ENCODE measurements at places on chromosomes 11 and 22.
A peak's percentile ranks its signal among the peaks of the same experiment; 100 is the strongest.

- DNase-seq: no peak
Measured at GRCh38 chr11:65880844-65881421, 1.3 kb downstream of the CTSW start.

GRCh38 chr11:65292890-65293289 lies 21.8 kb upstream of the CDC42EP2 start:
- DNase-seq: no peak

- no peak for DNase-seq
Measured at GRCh38 chr22:46568102-46568809, 30.8 kb upstream of the CELSR1 start.

GRCh38 chr22:27686534-27686933 lies 115.0 kb downstream of the MN1 start:
- DNase-seq: no peak

- DNase-seq: no peak
Measured at GRCh38 chr11:117462183-117462863, 134.7 kb downstream of the CEP164 start.

DNA sequence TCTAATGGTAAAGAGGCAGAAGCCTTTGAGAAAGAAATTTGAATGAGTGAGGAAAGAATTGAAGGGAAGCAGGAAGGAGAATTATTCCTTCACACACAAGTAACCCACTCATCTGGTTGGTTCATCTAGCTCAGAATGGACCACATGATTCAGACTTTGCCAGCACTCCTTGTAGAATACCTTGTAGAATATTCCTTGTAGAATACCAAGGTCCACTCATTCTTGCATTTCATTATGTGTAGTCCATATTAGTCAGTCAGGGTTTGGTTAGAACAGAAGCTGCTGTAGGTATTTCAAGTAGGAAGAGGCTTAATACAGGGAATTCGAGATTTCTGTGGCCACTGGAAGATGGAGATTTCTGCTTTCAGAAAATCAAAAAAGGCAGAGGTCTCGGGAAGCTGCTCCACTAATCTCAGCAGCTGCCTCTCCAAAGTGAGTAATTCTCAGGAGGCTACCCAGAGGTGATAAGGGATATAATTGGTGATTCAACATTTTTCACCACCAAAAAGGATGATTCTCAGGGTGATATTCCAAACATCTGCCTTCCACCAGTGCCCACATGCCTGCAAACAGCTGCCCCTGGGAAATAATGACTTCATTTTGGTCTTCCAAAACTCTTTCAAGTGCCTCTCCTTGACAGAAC lies 329.1 kb downstream of the TMEM135 start:
- DNase-seq: no peak

DNA sequence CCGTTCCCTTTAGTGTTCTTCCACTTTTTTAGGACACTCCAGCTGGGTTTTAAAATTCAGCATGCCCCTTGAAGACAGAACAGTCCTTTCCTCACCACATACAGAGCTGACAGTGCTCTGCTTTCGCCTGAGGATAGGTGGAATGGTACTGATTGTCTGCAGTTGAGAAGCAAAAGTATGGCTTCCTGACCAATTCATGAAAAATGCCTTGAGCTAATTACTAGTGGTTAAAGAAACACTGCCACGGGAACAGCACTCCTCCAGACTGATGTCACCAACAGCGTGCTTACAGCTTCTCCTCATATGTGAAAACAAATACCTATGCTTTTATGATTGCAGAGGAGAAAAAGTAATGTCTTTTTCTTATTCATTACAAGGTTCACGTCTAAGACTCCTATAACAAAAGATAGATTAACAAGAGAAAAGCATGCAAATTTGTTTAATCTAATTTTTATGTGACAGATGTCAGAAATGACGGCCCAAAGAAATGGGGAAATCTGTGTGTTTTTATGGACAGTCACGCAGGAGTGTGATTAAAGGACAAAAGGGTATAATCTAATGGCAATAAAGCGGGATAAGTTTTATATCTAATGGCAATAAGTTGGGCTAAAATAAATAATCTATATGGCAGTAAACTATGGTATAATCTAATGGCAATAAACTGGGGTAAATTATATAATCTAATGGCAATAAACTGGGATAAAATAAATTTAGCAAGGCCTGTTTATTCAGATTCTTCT lies 123.4 kb upstream of the ARHGAP42 start:
- no peak for DNase-seq

DNA sequence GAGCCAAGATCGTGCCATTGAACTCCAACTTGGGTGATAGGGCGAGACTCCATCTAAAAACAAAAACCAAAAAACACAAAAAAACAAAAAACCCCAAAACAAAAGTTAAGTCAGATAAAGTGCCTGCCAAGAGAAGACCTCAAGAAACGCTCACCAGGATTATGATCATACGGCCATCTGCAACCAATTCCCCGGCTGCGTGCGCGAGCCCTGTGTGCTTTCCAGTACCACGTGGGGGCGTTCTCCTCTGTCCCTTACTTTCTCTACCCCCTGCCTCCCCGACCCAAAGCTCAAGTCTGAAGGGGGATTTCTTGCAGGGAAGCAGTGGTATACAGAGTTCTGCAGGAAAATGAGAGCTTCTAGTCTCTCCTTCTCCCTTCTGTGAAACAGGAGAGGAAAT lies 10.5 kb upstream of the RPS19BP1 start:
- DNase-seq: no peak

GRCh38 chr11:79406376-79406775 lies 34.5 kb downstream of the TENM4 start:
- DNase-seq: no peak

GRCh38 chr22:19287076-19287707 lies 4.3 kb downstream of the CLTCL1 start:
- no peak for DNase-seq

GRCh38 chr11:124075841-124076651 lies 34.9 kb upstream of the OR10G7 start:
- DNase-seq: no peak

DNA sequence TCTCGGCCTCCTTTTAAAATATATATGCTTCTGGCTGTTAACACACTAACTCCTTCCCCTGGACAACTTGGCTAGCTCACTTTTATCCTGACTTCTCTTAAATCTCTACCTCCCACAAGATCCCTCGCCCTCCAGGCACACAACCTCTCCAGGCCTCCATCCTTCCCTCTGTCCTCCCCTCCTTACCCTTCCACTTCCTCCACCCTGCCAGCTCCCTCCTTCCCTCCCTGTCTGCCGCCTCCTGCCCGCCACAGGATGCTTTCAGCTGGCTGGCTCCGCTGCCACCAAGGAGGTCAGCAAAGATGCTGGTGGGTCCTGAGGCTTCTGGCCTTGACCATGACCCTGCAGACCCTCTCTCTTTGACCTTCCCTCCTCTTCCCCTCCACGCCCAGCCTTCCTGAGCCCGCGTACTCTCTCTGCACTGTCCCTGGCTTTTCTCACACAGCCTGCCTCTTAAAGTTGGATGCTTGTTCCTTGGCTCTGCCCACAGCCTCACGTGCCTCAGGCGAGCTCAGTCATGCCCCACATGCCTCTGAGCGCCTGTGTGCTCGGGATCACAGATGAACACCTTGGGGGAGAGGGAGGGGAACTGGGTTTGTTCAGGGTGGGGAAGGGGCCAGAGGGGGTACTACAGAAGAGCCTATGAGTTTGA lies 6.7 kb downstream of the NFAM1 start:
- DNase-seq: no peak

DNA sequence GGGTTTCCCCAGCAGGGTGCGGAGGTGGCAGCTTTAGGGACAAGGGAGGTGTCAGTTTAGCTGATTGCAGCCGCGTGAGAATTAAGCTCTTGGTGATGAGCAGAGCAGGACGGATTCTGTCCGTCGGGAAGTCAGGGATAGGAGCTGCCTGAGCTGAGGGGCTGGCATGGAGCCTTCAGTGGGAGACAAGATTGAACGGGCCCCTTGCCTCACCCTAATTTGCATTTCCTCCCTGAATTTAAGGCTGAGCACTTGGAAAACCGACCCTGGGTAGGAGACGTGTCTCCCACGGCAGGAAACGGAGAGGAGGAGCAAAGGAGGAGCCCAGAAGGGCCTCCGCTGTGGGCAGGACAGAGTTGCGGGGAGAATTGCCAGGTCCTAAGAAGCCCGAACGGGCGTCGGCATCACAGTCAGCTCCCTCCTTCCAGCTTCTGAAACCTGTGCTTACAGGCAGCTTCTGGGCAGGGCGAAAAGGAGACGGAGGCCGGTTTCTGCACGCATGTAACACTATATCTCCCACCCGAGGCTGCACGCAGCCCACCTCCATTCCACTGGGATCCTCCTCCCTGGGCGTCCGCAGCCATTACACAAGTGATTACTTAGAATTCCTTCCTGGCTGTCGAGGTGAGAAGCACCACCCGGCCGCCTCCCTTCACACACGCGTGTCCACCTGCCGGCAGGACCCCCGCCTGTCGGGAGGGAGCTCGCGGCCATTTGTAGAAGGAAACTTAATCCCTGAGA lies 345.8 kb downstream of the BRD1 start:
- DNase-seq: no peak

DNA sequence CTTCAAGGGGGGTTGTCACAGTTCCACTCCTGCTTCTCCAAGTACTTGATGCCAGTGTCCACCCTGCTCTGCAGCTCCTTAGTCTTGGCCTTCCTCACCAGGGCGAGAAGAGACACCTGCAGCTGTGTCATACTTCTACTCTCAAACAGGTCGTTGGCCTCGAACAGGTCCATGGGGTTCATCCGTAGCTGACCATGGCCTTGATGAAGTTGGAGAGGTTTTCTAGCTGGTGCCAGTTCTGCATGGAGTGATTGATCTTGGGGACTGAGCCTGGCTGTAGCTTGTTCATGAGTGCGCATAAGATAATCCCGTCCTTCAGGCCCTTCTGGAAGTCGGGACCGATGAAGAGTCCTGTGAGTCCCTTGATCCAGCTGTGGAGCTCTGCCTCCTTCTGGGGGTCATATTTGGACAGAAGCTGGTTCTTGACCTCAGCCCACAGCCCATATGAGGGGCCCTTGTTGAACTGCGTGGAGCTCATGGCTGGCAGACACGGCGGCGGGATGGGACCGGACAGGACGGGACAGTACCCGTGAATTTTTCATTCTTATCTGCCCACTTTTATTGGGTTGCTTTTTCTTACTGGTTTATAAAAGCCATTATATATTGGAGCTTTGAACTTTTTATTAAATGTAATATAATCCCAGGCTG lies 33.4 kb upstream of the HORMAD2 start:
- no peak for DNase-seq

DNA sequence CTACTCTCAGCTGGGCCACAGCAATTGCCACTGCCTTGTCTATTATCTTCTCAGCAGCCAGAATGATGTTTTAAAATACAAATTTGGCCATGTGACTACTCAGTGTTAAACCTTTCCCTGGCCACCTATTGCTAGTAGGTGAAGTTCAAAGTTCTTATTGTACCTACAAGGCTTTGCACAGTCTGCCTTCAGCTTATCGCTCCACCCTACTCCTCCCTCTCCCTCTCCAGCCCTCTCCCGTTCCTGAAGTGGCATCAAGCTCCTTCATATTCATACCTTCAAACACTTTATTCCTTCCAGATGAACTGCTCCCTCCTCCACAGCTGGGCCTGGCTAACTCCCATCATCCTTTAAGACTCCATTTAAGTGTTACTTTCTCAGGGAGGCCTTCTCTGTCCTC lies 37.3 kb downstream of the OR10A6 start:
- DNase-seq: no peak

- DNase-seq: no peak
Measured at GRCh38 chr11:118252688-118253087, 523 bp upstream of the MPZL3 start.

DNA sequence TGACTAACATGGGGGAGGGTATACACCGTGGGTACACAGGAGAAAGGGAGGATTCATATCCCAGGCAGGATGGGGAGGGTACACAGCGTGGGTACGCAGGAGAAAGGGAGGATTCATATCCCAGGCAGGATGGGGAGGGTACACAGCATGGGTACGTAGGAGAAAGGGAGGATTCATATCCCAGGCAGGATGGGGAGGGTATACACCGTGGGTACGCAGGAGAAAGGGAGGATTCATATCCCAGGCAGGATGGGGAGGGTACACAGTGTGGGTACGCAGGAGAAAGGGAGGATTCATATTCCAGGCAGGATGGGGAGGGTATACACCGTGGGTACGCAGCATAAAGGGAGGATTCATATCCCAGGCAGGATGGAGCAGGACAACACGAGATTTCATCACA lies 36.6 kb upstream of the NRIP3 start:
- DNase-seq: no peak

GRCh38 chr11:35089666-35090065 lies 49.3 kb upstream of the CD44 start:
- no peak for DNase-seq

- no peak for DNase-seq
Measured at GRCh38 chr11:95968585-95968984, 44.7 kb upstream of the MTMR2 start.

- DNase-seq: no peak
Measured at GRCh38 chr11:6895010-6895409, 2.7 kb upstream of the OR2D2 start.

DNA sequence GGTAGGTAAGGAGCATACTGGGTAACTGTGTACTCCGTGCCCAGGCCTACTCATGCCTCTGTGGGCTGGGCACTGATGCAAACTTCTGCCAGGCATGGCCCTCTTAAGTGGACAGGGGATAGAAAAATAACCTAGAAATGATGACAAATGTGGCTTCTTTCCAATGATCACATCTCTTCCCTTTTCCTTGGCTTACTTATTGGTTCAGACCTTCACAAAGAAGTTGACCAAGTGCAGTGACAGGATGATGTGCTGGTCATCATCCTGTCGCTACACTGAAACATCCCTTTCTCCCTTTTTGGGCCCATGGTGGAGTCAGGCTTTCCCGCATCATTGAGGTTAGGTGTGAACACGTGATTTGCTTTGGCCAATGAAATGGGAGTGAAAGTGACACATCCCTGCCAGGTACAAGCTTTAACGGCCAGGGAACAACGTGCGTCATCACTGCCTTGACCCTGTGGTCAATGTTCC lies 31.8 kb upstream of the APOBEC3A start:
- no peak for DNase-seq

GRCh38 chr22:30893434-30894370 lies 74.9 kb downstream of the MORC2 start:
- no peak for DNase-seq

- DNase-seq: no peak
Measured at GRCh38 chr11:67433536-67434394, 3.7 kb downstream of the PTPRCAP start.

- DNase-seq: peak; percentile 73
Measured at GRCh38 chr11:7513234-7514098, at the start of gene PPFIBP2. PPFIBP2 (plus strand) TSS chr11:7513999; CDS start chr11:7549476, 35,477 bp downstream.

DNA sequence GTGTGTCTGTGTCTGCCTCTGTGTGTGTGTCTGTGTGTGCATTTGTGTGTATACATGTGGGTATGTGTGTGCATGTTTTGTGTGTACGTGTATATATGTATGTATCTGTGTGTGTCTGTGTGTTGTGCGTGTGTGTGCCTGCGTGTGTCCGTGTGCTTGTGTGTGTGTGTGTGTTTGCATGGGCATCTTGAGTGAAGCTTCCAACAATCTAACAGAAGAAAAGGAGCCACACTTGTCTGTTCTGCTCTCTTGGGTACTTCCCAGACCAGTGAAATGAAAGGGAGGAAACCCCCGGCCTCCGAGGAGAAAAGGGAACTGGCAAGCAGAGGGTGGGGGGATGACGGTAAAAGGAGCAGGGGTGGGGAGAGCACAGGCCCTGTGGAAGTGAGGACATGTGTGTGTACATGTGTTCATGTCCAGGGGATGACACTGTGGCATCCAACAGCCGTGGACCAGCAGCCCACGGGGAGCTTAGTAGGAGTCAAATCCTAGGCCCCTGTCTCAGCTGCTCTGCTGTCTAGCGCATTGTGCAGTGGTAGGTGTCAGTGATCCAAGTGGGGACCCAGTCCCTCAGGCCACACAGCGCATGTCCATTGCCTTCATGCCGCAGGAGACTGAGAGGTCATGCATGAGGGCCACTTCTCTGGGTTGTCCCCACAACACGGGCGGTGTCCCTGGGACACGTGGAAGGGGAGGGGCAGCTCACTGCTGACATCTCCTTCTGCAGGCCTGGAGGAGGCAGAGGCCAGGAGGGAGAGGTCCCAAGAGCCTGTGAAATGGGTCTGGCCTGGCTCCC lies 8.1 kb downstream of the CSF2RB start:
- DNase-seq: no peak
